SW480 (cell line): ENCODE measurements at places on chromosomes 1 and 21.
A peak's percentile ranks its signal among the peaks of the same experiment; 100 is the strongest.

DNA sequence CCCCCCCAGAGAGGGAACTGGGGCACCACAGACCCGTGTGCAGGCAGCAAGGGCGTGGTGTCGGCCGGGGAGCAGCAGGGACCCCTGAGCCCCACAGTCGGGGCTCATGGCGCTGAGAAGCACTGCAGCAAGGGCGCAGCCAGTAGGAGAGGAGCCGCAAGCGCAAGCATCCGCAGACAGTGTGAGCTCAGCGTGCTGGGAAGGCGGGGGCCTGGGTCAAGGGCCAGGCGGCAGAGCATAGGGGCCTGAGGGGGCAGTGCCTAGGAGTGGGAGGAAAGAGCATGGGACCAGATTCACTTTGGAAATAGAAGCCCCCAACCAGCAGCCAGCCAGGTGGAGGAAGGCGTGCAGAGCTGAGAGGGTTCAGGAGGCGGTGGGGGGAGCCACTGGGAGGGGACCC is 6.7 kb upstream of the KCNAB2 start:
- no peak for DNase-seq

DNA sequence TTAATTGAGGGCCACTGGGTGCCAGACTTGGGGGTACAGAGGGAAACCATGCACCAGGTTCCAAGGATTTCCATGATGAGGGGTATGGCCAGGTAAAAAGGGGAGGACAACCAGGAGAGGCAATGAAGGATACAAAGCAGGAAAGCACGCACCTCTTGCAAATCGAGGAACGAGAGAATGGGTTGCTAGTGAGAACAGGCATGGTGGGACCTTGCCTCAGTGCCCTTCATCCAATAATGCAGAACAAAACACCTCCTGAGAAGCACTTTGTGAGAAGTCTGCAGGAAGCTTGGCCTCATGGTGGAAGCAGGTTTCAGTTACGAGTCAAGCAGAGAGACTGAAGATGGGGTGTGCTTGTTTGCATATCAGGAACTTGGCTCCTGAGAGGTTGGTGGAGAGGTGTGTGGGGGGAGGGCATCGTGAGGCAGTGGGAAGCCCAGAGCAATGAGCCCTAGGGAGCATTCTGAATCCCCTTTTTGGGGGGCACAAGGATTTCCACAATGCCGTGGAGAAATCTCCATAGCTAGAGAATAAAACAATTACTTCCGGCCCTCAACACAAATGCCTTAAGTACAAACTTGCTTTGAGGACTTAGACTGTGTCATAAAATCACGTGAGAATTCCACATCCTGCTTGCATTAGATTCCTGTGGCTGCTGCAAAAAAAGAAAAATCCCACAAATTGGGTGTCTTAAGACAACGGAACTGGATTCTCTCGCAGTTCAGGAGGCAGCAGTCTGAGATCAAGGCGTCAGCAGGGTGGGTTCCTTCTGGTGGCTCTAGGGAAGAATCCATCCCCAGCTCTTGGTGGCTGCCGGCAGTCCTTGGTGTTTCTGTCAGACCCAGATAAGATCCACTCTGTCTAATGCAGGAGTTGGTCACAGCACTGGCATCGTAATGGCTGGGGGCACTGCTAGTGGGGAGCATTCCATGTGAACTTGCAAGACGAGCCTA is 54.9 kb upstream of the BACE2 start:
- DNase-seq: peak; percentile 94

- DNase-seq: no peak
These were observed 7.9 kb upstream of the OR2B11 start for GRCh38 chr1:247465796-247466195.

- DNase-seq: no peak
These were observed 6.7 kb downstream of the HSF2BP start for GRCh38 chr21:43652616-43653015.

DNA sequence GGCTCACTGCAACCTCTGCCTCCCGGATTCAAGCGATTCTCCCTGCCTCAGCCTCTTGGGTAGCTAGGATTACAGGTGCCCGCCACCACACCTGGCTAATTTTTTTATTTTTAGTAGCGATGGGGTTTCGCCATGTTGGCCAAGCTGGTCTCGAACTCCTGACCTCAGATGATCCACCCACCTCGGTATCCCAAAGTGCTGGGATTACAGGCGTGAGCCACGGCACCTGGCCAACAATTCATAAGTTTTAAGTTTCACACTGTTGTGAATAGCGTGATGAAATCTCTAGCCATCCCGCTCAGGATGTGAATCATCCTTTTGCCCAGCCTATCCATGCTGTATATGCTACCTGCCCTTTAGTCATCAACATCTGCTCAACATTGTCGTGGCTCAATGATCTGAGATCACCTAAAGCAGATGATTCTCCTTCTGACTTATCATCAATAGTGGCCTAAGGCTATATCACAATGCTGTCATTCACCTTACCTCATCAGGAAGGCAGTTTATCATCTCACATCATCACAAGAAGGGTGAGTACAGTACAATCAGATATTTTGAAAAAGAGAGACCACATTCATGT is 2.6 kb downstream of the PFDN2 start:
- peak; percentile 93 for DNase-seq

DNA sequence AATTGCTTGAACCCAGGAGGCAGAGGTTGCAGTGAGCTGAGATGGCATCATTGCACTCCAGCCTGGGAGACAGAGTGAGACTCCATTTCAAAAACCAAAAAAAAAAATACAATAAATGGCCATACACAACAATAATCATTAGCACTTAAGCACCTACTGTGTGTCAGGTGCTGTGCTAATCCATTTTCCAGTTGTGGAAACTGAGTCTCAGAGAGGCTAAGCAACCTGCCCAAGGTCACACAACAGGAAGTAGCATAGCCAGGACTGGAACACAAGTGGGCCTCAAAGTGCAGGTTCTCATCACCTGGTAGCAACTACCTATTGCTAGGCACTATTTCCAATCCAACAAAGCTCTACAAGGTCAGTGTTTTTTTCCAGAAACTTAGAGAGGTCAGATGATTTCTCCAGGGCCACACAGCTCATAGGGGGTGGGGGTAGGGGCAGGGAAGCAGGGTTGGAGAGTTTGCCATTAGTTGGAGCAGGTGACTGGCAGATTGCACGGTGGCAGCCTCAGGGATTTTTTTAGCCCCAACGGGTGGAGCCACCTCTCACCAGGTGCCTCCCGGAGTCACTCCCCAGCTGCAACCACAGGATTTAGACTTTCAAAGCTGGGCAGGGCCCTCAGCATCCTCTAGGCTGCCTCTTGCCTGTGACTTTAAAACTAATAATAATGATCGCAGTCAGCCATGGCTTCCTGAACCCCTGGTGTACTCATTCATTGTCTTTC is 52.5 kb upstream of the ID3 start:
- peak; percentile 39 for DNase-seq

- DNase-seq: no peak
These were observed 21.7 kb downstream of the TCHHL1 start for GRCh38 chr1:152067150-152067549.

- DNase-seq: no peak
These were observed 62.5 kb upstream of the LYST start for GRCh38 chr1:235929216-235929615.
